ENCODE measurements at places on chromosomes 4 and X. TPM values are rescaled to one million over a fixed set of nuclear protein-coding genes. Genes with fewer than 3 reads are reported as not detected.

The CLIC2 gene
- polyA plus RNA-seq = 2.9 TPM

The F8A3 gene
- polyA plus RNA-seq = not detected

The FOXR2 gene
- polyA plus RNA-seq = not detected

The INTS6L gene
- polyA plus RNA-seq = 57.1 TPM

The RNF150 gene
- 15.0 TPM for polyA plus RNA-seq

The AMER1 gene
- 3.1 TPM for polyA plus RNA-seq

The DMRTC1B gene
- polyA plus RNA-seq = 2.7 TPM

The NAAA gene
- 7.3 TPM for polyA plus RNA-seq

All from neural cell (in vitro differentiated cells).